Activated CD8-positive, alpha-beta memory T cell treated with anti-CD3 and anti-CD28 coated beads for 24 hours (primary cell): ENCODE measurements at places on chromosomes 12 and 14.

GRCh38 chr12:3186546-3187215, 109.5 kb downstream of the TSPAN9 start:
- DNase-seq: no peak

DNA sequence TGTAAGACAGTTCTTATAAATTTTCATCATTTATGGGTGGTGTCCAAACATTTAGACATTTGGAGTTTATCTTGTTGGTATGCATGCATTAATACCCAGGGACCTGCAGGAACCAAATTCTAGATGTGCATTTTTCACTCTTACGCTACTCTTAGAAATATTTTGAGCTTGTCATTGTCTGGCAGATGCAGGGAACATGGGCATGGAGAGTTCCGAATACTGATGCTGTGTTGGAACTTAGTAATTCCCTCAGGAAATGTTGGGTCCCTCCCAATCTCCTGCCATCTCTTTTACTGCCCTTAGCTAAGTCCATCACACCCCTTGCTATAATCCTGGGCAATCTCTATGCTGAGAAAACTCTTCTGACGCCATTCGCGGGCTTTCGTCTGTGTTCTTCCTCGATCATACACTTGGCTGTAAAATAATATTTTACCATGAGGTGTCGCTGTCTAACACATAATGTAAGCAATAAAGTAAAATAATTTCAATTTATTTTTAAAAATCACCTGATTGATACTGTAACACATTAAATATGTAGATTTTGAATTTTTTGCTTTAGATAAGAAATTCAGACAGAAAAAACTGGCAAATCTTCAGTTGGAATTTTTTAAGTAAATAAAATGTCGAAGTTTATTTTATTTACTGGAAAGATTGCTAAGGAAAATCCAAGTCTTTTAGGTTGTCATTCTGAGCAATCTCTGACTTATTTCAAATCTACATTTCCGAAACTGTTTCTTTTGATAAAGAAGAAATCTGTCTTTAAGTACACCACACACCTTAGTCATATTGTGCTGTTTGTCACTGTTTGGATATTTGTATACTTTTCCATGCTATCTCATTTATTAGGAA, 304.1 kb upstream of the SSTR1 start:
- no peak for DNase-seq

DNA sequence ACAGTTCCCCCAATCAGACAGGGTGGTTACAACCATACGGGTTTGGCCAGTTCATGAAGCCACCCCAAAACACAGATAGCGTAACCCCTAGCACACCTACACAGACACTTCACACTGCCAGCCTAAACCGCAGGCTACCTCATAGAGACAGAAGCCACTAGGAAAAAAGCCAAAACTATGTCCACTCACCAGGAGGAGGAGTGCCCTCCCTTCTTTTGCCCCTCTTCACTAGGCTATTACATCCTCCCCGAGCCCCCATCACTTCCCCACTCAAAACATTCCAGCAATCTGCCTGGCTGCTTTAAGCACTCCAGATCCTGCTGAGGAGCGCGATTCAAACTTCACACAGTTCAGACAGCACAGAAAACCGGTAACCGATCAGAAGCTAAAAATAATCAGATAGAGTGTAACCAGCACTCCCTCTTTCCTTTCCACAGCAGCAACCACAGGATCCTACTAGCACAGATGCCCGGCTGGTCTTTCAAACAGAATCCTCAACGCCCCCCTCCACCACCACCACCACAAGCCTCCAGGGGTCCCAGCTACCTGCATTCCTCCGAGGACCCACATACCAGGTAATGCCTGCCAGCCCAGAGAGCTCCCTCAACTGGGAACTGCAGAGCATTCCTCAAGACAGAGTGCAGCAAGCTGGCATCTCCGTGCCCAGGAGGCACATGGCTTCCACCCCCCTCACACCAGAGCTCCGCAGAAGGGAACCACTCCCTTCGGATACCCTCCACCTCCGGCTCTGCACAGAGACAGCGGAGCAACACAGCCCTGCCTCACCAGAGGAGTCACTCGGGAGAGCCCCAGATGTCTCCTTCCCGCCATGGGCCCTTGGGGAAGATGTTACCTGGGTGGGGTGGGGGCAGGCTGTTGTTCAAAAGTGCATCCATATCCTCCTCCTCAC, 1.5 kb downstream of the CHD4 start:
- no peak for DNase-seq

- no peak for DNase-seq
Observed at GRCh38 chr14:100286484-100287191, 19.6 kb downstream of the SLC25A29 start.

- no peak for DNase-seq
Observed at GRCh38 chr12:69266036-69266635, 26.8 kb downstream of the CPSF6 start.

GRCh38 chr14:90829677-90830076, 13.4 kb upstream of the TTC7B start:
- no peak for DNase-seq

- no peak for DNase-seq
Observed at GRCh38 chr12:14264316-14264715, 101.2 kb upstream of the ATF7IP start.

- DNase-seq: no peak
Observed at GRCh38 chr14:95507174-95507573, 9.3 kb downstream of the SYNE3 start.

DNA sequence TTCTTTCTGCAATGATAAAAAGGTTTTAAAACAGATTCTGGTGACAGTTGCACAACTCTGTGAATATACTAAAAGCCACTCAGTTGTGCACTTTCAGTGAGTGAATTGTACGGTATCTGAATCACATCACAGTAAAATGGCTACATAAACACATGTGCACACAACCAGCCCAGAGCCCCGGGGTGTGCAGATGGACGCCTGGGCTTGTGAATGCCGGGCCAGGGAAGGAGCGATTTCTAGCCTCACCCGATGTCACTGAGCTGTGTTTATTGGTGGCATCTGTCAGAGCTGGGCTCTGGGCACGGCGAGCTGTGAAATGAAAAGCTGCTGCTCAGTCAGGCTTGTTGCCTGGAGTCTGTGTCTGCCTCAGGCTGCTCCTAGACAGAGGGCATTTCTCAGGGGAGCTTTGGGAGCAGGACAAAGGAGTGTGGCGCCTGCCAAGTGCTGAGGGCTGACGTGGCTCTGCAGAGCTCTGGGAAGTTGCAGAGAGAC, 25.9 kb downstream of the RHOF start:
- DNase-seq: no peak

DNA sequence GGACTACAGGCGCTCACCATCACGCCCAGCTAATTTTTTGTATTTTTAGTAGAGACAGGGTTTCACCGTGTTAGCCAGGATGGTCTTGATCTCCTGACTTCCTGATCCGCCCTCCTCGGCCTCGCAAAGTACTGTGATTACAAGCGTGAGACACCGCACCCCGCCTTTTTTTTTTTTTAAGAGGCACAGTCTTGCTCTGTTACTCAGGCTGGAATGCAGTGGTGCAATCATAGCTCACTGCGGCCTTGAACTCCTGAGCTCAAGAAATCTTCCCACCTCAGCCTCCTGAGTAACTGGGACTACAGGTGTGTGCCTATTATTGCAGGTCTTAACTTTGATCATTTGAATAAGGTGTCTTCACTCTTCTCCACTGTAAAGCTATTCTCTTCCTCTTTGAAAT, 5.3 kb upstream of the GLTP start:
- DNase-seq: no peak

DNA sequence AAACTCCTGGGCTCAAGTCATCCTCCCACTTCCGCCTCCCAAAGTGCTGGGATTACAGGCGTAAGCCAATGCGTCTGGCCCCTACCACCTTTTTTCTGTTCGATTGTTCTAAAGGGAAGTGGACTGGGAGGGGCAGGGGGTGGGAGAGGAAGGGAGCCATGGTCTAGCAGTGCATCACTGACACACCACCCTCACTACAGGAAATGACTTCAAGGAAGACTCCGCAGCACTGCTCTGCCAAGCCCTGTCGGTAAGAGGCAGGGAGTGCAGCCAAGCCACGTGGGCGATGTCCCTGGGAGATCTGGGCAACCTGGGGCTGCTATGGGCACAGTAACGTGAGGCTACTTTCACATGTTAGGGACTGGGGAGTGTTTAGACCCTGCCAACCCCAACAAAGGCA, 18.0 kb downstream of the LRRC74A start:
- peak; percentile 79 for DNase-seq

- no peak for DNase-seq
Observed at GRCh38 chr12:13101821-13102375, 1.6 kb downstream of the GSG1 start.

DNA sequence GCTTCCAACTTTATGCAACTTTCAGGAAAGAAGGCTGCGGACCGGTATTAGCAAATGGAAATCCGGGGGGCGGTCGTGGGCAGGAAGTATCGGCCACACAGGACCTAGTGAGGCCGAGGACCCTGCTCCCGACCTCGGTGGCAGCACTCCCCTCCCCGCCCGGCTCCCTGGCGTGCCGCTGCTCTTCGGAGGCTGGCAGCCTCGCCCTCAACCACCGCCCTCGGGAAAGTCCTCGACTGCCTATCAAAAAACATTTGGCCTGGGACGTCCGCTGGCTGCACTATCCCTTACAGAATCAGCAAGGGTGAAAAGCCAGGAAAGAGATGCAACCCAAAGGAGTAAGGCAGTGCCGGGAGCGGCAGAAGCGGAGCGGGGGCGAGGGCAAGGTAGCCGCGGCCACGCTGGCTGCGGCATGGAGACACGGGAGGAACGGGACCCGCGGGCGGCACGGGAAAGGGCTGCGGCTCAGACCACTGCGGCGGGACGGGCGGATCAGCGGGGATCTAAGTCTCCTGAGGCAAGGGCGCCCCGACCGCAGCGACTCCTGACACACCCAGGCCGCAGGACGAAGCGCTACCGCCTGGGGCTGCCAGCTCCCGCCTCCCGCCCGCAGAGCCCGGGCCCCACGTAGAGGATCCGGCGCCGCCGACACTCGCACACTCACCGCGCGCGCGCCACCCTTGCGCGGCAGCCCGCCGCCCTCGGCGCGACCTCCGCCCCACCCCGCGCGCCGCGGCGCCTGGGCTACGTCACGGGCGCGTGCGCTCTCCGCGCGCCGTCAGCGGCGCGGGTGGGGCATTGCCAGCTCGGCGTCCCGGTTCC, at the start of the genes BBOF1 and ENTPD5:
TSS of gene BBOF1 (plus strand) at position 764 of the 822 bp plus-strand sequence. CDS start 130 bp downstream, outside the sequence.
TSS of gene ENTPD5 (minus strand) at position 703 of the 822 bp plus-strand sequence. CDS start 31,186 bp downstream, outside the sequence.
- DNase-seq: peak; percentile 90

GRCh38 chr12:109178532-109178931, 62.1 kb downstream of the ACACB start:
- no peak for DNase-seq

DNA sequence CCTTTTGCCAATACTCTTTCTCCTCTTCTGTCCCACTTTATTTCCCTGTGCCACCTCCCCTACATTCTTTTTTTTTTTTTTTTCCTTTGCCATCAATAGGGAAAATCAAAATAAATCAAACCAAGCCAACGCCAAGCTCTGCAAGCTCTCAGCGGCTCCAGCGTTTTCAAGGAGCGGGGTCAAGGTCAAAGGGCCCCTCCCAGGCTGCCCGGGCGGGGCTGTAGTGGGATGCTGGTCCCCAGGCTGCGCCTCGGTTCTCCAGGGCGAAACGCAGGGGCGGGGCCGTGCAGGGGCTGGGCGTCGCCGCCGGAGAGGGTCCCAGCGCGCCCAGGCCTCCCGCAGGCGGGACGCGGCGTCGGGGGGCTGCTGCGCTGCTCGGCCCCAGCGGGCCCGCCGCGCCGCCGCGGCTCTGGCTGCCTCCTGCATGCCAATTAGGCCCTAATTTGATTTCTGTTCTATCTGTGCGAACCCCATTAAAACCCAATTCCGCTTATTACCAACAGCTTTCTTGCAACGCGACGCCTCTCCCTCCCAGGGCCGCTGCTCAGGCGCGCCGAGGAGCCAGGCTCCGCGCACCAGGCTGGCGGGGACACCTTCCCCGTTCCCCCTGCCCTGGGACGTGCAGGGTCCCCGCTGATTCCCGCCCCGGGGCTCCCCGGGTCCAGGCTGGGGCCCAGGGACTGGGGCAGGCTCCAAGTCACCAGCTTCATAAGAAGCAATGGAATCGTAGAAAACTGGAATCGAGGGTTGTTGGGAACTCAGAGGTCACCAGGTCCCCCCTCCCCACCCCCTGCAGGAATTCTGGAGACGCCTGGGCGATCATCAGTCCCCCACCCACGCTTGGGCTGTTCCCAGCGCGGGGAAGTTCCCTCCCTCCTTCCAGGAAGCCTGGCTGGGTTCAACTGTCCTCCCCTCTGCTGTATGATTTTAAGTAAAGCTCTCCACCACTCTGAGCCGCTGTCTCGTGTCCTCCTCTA, 50.7 kb upstream of the MAP1LC3B2 start:
- DNase-seq: no peak

DNA sequence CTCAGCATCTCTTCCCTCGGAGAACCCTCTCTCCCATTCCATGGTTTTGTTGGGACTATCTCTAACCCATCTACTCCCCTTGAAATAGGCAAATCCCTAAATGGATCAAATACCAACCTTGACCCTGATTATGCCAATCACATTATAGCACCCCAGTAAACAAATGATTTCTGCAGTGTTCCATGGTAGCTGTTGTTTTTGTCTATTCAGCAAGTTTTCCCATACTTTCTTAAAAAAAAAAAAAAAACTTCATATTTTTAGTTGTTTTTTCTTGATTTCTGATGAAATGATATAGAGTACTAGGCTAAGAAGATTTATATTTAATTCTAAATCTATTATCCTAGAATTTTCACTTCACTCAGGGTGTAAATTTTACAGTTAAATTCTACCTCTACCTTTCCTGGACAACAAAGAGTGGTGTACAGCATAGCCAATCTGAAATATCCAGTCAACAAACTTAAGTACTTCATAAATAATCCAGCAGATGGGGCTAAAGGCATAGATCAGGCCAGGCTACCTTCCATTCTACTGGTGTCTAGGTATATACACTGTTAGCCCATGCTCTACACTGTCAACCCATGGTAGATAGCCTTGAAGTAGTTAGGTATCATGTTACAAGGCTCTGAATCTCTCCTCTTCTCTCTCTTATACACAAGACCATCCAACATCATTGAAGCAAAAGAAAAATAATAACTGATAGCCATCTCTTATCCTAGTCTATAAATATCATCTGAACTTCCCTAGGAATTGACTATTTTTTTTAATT, 82.2 kb downstream of the PLEKHG7 start:
- no peak for DNase-seq

GRCh38 chr12:25286837-25287236, 36.1 kb upstream of the KRAS start:
- no peak for DNase-seq
